ENCODE measurements at places on chromosomes 12 and 14. TPM values are rescaled to one million over a fixed set of nuclear protein-coding genes. Genes with fewer than 3 reads are reported as not detected.

Gene TRIM9
- 3.2 TPM for polyA plus RNA-seq

- DNase-seq, result no peak
Observed at GRCh38 chr12:38875586-38876228, 29.7 kb downstream of the CPNE8 start.

DNA sequence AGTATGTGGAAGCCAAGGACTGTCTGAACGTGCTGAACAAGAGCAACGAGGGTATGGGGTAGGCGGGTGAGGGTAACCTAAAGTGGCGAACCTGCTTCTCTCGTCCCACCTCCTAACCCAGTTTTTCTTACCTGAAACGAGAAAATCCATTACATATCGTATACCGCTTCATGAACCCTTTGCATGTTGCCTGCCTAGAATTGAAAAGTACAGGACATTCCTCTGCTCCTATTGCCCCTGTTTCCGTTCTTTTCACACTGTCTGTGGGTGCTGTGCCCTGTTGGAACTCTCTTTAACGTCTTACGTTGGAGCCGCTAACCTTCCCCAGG lies 513 bp downstream of the PFDN5 start:
- no peak for DNase-seq

DNA sequence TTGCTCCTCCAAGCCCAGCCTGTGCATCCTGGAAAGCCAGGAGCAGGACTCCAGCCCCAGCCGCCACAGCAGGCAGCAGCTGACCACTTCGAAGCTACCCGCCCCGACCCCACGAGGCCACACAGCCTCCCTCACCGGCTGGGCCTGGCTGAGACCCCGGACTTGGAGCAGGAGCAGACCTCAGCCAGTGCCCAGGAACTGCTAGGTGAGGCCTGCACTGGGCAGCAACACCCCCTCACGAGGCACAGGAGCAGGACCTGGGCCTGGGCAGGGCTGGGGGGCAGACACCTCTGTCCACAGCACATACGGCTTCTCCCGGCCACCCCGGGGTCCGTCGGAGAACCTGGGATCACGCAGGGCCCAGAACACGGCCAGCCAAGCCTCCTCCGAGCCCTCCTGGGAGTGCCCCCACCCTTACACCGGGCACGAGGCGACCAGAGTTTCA lies 137.4 kb upstream of the C14orf180 start:
- DNase-seq, result no peak

GRCh38 chr12:113988064-113988451 lies 21.9 kb upstream of the RBM19 start:
- DNase-seq, result no peak
